ENCODE measurements at places on chromosomes 11 and 22. TPM values are rescaled to one million over a fixed set of nuclear protein-coding genes. Genes with fewer than 3 reads are reported as not detected.

Gene TRIM51
- not detected for total RNA-seq

Gene OR2AG1
- total RNA-seq, result not detected

Gene P4HA3
- 0.58 TPM for total RNA-seq

Gene RGL4
- 3.2 TPM for total RNA-seq

Gene TSSK2
- not detected for total RNA-seq

Gene TTC36
- 4.2 TPM for total RNA-seq

Gene NUMA1
- total RNA-seq, result 313 TPM

Gene OMP
- total RNA-seq, result 1.2 TPM

Gene ZNF280A
- total RNA-seq, result not detected

Gene OR5L2
- total RNA-seq, result not detected

Gene ALDH3B1
- 4.4 TPM for total RNA-seq

Gene SPDYC
- not detected for total RNA-seq

Gene FAM227A
- 9.8 TPM for total RNA-seq

Gene MIAT
- total RNA-seq, result 2.6 TPM

Gene SCGB1A1
- not detected for total RNA-seq

Gene CNTF
- total RNA-seq, result 0.99 TPM

Gene TRPT1
- total RNA-seq, result 35.5 TPM

Gene TMEM138
- 29.3 TPM for total RNA-seq

Gene MRPL40
- 17.2 TPM for total RNA-seq

Gene UCP3
- 1.2 TPM for total RNA-seq

Gene RIBC2
- total RNA-seq, result 3.2 TPM

Gene CASP5
- not detected for total RNA-seq

Gene KRTAP5-7
- total RNA-seq, result 0.23 TPM

Gene RNF215
- 22.1 TPM for total RNA-seq

Gene TECTA
- total RNA-seq, result 1.5 TPM

Gene DTX4
- total RNA-seq, result 25.5 TPM

Gene SLC7A4
- 1.3 TPM for total RNA-seq

Gene AQP11
- 2.4 TPM for total RNA-seq

Gene PRR33
- 1.3 TPM for total RNA-seq

Gene GUCD1
- 119 TPM for total RNA-seq

Gene PDGFB
- 15.8 TPM for total RNA-seq

Gene TSGA10IP
- not detected for total RNA-seq

Gene CBLIF
- 0.53 TPM for total RNA-seq

Gene SCGB2A2
- total RNA-seq, result not detected

Data from metanephros (tissue), 2 donors.